ENCODE measurements at places on chromosomes 4 and X. TPM values are rescaled to one million over a fixed set of nuclear protein-coding genes. Genes with fewer than 3 reads are reported as not detected.

GRCh38 chr4:38925492-38926413, 58.1 kb downstream of the FAM114A1 start:
- no peak for DNase-seq

DNA sequence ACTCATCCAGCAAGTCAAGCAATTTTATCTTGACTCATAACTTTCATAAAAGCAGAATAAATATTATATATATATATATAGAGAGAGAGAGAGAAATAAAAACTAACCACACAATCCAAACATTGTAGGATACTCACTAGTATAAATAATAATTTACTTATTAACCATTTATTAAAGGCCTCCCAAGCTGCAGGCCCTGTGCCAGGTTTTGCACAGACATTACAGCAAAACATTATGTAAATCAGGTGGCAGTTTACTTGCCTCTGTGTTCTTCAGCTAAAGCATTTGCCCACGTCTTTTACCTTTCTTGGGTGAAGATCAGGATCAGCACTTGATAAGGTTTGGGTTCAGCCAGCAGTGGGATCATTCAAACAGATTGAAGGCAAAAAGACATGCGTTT, 75.6 kb downstream of the CLDN22 start:
- no peak for DNase-seq

DNA sequence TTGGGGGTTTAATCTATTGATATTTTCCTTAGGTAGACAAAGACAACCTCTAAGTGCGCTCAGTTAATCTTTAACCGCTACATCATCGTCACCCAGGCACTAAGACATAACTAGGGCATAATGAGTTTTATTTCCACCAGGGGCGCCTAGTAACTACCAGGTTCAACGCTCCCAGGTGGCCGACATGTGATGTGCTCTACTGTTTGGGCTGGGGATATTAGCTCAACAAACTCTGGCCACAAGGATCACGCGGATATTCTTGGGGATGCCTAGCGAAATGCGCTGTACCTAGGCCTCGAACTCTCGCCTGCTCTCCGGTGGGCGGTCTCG, 915 bp upstream of the RAB33B start:
- no peak for DNase-seq

- DNase-seq: no peak
These were observed 186.6 kb downstream of the CPEB2 start for GRCh38 chr4:15188605-15189539.

OPN1LW gene
- total RNA-seq: not detected

PDGFC gene
- total RNA-seq: 18.5 TPM

SFRP2 gene
- total RNA-seq: not detected

Data from heart left ventricle (tissue), 16 donors.